ENCODE measurements at places on chromosomes 2 and 18.

DNA sequence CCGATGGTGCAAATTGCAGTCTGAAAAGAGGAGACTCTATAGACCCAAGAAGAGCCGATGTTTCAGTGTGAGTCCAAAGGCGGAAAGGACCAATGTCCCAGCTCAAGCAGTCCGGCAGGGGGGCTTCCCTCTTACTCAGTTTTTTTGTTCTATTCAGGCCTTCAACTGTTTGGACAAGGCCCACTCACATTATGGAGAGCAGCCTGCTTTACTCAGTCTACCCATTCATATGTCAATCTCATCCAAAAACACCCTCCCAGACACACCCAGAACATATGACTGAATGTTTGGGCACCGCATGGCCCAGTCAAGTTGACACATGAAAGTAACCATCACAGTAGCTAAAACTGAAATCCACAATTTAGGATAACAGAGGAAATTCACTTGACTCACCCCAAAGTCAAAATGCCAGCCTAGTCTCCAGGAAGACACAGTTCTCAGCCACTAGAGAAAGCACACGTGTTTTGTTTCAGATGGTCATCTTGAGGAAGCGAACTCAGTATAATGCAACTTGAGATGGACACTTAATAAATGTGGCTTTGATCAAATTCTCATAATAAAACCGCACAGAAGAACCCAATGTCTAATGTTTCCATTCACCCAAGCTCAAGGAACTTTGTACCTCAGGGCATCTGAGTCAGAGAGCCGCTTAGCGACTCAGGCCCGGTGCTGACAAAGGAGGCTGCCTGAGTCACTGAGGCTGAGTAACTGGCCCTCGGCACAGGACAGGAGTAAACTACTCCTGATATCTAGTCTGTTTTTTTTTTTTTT, 2.4 kb downstream of the FHL2 start:
- DNase-seq = no peak

- DNase-seq = no peak
These were observed 346.1 kb downstream of the RPRM start for GRCh38 chr2:153132418-153132817.

- peak; percentile 93 for DNase-seq
These were observed 5.0 kb downstream of the SFTPB start for GRCh38 chr2:85662899-85663593.

- no peak for DNase-seq
These were observed 594.6 kb downstream of the ADCYAP1 start for GRCh38 chr18:1499265-1499664.

- DNase-seq = no peak
These were observed 46.7 kb downstream of the PLA2R1 start for GRCh38 chr2:160015746-160016145.

DNA sequence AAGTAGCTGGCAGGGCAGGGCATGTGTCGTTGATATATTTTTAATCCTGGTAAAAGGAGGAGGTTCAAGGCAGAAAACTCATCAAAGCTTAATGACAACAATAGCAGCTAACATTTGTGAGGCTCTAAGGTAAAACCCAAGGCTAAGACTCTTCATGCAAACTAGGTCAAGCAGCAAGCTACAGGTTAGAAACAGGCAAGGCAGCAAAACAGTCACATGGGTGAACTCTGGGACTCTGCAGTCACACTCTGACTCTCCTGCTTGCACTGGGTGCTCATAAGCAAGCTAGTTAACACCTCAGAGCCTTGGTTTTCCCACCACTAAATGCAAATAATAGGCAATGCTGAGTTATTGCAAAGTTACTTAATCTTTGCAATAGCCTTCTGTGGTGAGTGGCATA, 7.9 kb downstream of the IL1RN start:
- no peak for DNase-seq

All from HS-27A (cell line).